Activated naive CD8-positive, alpha-beta T cell treated with anti-CD3 and anti-CD28 coated beads for 36 hours (primary cell): ENCODE measurements at places on chromosomes 1 and 21. TPM values are rescaled to one million over a fixed set of nuclear protein-coding genes. Genes with fewer than 3 reads are reported as not detected.

DNA sequence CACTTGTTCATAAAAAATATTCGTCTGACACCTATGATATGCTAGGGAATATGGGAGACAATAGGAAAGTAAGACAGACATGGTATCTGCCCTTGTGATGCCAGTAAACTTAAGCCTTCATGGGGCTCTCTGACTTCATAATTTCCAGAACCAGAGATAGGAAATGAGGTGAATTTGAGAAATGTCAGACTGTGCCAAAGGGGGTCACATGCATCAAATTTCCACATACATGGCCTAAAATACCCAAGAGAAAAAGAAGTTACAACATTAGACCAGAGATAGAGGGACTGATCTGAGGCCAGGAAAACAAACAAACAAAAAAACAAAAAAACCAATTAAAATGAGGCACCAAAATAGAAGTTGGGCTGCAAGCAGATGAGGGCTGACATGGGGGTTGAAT, 75.7 kb downstream of the DISC1 start:
- peaks cover 24% of the 10 kb centered on the region for H3K36me3 ChIP-seq
- H3K4me3 ChIP-seq, result no peak overlapping the region
- H3K27me3 ChIP-seq, result no peaks in the 10 kb centered on the region

DNA sequence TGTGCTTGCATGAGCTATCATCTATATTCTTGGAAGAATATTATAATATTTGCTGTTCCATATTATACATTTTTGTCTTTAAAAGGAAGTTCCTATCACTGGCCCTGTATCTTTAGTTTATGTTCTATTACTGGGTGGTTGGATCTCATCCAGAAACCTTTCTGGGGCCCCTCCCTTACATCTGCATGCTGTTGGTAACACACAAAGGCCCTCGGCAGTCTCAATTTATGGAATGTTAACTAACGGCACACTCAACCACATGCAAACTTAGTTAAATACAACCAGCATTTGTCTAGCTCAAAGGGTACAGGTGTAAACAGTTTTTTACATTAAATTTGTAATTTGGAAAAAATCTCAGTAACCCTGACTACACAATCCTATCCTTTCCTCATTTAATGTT, 9.7 kb upstream of the HYI start:
- peaks cover 4% of the 10 kb centered on the region for H3K27me3 ChIP-seq
- H3K27ac ChIP-seq, result no peak overlapping the region
- no peaks in the 10 kb centered on the region for H3K36me3 ChIP-seq
- peaks cover 8% of the 10 kb centered on the region for H3K4me1 ChIP-seq
- DNase-seq, result no peak

DNA sequence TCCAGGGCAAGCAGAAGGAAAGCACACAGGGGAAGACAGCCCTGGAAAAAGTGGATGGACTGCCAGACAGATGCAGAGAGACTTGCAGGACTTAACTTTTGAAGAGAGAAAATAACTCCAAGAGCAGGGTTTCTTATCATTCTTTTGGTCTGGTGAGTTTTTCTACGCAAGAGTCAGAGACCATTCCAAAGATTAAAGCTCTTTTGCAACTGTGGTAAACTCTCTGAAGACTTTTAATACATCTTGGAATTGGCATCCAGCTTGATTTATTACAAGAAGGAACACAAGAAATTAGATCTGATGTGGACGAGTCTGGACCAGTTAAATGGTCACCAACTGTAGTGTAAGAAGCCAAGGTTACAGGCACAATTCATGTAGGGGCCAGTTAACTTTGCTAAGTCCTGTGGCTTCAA, 153.4 kb downstream of the SIPA1L2 start:
- H3K27me3 ChIP-seq, result no peaks in the 10 kb centered on the region
- H3K36me3 ChIP-seq, result no peaks in the 10 kb centered on the region
- H3K27ac ChIP-seq, result no peak overlapping the region
- H3K4me1 ChIP-seq, result no peaks in the 10 kb centered on the region
- no peak overlapping the region for H3K4me3 ChIP-seq
- DNase-seq, result no peak

- no peak overlapping the region for H3K27ac ChIP-seq
- no peaks in the 10 kb centered on the region for H3K4me1 ChIP-seq
Observed at GRCh38 chr1:87599569-87599968, 270.9 kb downstream of the LMO4 start.

- no peak overlapping the region for H3K27ac ChIP-seq
- peak; percentile 2 for DNase-seq
- H3K4me1 ChIP-seq, result peaks cover 3% of the 10 kb centered on the region
- H3K36me3 ChIP-seq, result peaks cover 1% of the 10 kb centered on the region
Observed at GRCh38 chr1:233518344-233518743, 95.6 kb upstream of the KCNK1 start.

GRCh38 chr1:173863224-173864161, 4.3 kb downstream of the GAS5 start:
- peak overlapping the region; percentile 100 for H3K4me3 ChIP-seq
- H3K27ac ChIP-seq, result peak overlapping the region; percentile 96
- H3K27me3 ChIP-seq, result peaks cover 45% of the 10 kb centered on the region
- DNase-seq, result no peak

DNA sequence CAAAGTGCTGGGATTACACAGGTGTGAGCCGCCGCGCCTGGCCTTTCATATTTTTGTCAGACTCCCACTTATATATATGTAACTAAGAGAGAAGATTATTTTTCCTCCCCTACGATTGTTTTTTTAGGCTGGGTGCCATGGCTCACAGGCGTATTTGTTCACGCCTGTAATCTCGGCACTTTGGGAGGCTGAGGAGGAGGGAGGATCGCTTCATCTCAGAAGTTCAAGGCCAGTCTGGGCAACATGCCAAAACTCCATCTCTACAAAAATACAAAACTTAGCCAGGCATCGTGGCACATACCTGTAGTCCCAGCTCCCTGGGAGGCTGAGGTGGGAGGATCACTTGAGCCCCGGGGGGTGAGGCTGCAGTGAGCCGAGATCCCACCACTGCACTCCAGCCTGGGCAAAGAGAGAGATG, 23.9 kb upstream of the ITLN2 start:
- H3K27ac ChIP-seq, result no peak overlapping the region
- no peak for DNase-seq
- H3K27me3 ChIP-seq, result peaks cover 46% of the 10 kb centered on the region
- H3K36me3 ChIP-seq, result no peaks in the 10 kb centered on the region
- no peak overlapping the region for H3K4me3 ChIP-seq
- peaks cover 10% of the 10 kb centered on the region for H3K4me1 ChIP-seq

DNA sequence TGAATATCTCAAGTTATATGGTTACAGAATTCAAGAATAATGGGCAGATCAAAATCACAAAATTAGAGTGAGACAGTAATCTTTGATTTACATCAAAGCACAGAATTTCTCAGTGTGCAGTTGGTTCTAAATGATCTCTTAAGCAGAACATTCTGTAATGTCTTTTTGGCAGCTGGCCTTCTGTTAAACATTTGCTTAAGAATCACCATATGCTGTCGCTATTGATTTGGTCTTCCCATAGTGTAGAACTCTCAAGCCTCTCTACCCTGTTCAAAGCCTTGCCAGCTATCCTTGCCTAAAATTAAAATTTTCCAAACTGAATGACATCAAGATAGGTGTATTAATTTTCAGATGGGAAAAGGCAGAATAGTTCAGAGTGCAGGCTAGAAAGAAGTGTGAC, 38.9 kb upstream of the ERO1B start:
- DNase-seq, result no peak
- H3K27ac ChIP-seq, result no peak overlapping the region
- no peak overlapping the region for H3K4me3 ChIP-seq
- H3K4me1 ChIP-seq, result no peaks in the 10 kb centered on the region
- peaks cover 4% of the 10 kb centered on the region for H3K27me3 ChIP-seq

GRCh38 chr1:218281285-218281684, 3.8 kb upstream of the RRP15 start:
- peaks cover 10% of the 10 kb centered on the region for H3K4me1 ChIP-seq
- peaks cover 8% of the 10 kb centered on the region for H3K27me3 ChIP-seq
- no peak overlapping the region for H3K4me3 ChIP-seq
- H3K36me3 ChIP-seq, result no peaks in the 10 kb centered on the region

DNA sequence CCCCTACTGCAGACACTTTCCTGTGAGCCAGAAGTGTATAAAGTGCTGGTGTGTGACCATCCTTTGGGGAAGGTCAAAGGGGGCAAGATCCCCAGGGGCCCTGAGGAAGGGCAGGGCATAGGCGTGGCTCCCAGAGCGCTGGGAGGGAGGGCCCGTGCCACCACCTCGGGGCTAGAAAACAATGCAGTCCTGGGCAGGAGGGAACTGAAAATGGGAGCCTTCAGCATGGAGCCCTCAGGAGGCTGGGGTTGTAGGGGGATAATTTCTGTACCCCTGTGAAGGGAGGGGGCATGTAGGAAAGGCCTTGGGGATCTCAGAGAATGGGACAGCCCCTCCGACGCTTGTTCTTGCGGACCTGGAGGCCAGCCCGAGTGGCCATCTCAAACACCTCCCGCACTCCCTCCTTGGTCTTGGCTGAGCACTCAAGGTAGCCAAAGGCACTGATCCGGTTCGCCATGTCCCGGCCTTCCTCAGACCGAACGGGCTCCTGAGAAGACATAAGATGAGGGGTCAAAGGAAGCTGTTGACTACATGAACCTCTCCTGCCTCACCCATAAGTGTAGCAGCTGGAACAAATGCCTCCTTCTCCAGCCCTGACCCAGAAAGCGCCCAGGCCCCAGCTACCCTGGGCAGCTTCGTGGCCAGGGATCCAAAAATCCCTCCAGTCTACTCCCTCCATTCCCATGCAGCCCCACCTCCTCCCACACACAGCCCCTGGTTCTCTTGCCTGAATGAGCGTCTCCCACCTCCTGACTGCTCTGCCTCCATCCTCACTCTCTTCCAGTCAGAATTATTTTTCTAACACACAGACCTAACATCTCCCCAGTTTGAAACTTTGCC, 5.5 kb downstream of the RHOC start:
- peaks cover 10% of the 10 kb centered on the region for H3K36me3 ChIP-seq
- peak overlapping the region; percentile 89 for H3K27ac ChIP-seq
- DNase-seq, result no peak
- H3K27me3 ChIP-seq, result no peaks in the 10 kb centered on the region
- H3K4me3 ChIP-seq, result peak overlapping the region; percentile 9

- DNase-seq, result no peak
- peaks cover 24% of the 10 kb centered on the region for H3K36me3 ChIP-seq
Observed at GRCh38 chr21:44616591-44616926, 4.7 kb downstream of the KRTAP10-8 start.

GRCh38 chr1:145946477-145946986, 11.3 kb downstream of the LIX1L start:
- no peak for DNase-seq
- peaks cover 18% of the 10 kb centered on the region for H3K36me3 ChIP-seq
- H3K4me3 ChIP-seq, result no peak overlapping the region
- H3K27me3 ChIP-seq, result no peaks in the 10 kb centered on the region
- H3K27ac ChIP-seq, result no peak overlapping the region
- peaks cover 24% of the 10 kb centered on the region for H3K4me1 ChIP-seq

GRCh38 chr1:230641346-230641745, 935 bp upstream of the COG2 start:
- DNase-seq, result no peak
- H3K4me3 ChIP-seq, result peak overlapping the region; percentile 19
- peaks cover 17% of the 10 kb centered on the region for H3K36me3 ChIP-seq
- no peak overlapping the region for H3K27ac ChIP-seq

GRCh38 chr1:200873671-200874397, 1.1 kb downstream of the GPR25 start:
- peaks cover 17% of the 10 kb centered on the region for H3K4me1 ChIP-seq
- H3K36me3 ChIP-seq, result no peaks in the 10 kb centered on the region
- H3K27me3 ChIP-seq, result peaks cover 58% of the 10 kb centered on the region
- H3K27ac ChIP-seq, result no peak overlapping the region
- DNase-seq, result no peak

DNA sequence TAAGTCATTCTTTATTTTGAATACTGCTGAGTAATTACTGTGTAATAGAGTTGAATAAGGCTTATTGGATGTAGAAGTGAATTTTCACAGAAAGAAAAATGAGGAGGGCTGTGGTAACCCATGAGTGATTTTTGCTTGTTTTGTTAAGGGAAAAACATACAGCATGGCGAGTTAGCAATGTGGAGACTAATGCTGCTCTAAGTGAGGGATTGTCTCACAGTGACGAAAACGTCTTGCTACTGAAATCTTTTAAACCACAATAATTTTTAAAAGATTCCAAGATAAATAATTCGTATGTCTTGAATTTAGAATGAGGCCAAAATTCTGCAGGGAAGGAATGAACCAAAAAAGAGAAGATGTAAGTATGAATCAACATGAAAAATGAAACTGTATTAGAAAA, 16.2 kb upstream of the PLA2G4A start:
- H3K27ac ChIP-seq, result no peak overlapping the region
- no peaks in the 10 kb centered on the region for H3K36me3 ChIP-seq
- peaks cover 3% of the 10 kb centered on the region for H3K27me3 ChIP-seq

DNA sequence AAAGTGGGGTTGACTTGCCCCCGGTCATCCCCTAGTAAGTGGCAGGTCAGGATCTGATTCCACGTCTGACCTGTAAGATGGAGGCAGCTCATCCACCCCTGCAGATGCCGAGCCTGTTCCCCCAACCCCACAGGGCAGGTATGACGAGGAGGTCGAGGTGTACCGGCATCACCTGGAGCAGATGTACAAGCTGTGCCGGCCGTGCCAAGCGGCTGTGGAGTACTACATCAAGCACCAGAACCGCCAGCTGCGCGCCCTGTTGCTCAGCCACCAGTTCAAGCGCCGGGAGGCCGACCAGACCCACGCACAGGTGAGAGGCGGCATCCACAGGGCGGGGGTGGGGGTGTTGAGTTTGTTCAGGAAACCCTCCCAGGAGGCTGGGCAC, 9.6 kb downstream of the TMEM201 start:
- no peak overlapping the region for H3K4me3 ChIP-seq
- H3K36me3 ChIP-seq, result peaks cover 5% of the 10 kb centered on the region
- peaks cover 4% of the 10 kb centered on the region for H3K4me1 ChIP-seq
- DNase-seq, result no peak
- H3K27me3 ChIP-seq, result no peaks in the 10 kb centered on the region

DNA sequence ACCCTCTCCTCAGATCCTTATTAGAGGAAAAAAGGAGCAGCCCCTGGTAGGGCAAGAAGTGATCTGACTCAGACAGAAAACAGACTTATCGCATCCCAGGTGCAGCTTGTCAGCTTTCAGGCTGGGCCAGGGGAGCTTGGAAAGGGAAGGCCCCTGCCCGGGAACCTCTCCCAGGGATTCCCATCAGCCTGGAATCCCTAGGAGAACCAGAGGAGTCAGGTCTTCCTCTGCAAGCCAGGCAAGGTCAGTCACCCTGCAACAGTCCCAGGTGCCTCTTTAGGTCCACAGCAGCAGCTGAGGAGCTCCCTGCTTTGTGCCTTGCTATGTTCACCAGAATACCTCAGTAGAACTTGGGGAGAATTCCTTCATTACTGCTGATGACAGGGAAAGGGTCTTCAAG, 2.9 kb upstream of the PRAMEF12 start:
- no peak overlapping the region for H3K27ac ChIP-seq
- no peaks in the 10 kb centered on the region for H3K4me1 ChIP-seq
- H3K27me3 ChIP-seq, result peaks cover 40% of the 10 kb centered on the region

Gene ADGRB2
- total RNA-seq, result 0.08 TPM

Gene CNST
- total RNA-seq, result 26.1 TPM

Gene FAM78B
- 0.74 TPM for total RNA-seq

Gene C1orf159
- total RNA-seq, result 18.9 TPM

Gene TAS1R3
- total RNA-seq, result 0.06 TPM

Gene TRIM63
- total RNA-seq, result not detected

Gene ZMYND12
- total RNA-seq, result 0.47 TPM
